ENCODE measurements at places on chromosomes 4 and X.

GRCh38 chr4:159106636-159107035 is 3.8 kb downstream of the RAPGEF2 start:
- DNase-seq: no peak

DNA sequence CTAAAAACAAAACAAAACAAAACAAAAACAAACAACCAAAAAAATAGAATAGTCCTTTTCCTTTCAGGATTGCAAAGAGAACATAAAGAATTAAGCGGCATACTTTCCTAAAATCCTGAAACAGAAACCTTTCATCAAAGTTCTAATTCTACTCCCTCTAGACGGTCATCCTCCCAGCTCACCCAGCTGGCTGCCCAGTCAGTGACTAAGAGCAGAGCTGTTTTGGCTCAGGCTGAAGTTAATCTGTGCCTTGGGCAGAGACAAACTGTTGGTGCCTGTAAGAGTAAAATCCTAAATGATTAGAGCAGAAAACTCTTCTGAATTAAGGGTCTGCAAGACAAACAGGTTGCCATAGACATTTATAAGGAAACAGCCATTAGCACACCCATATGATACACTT is 17.6 kb upstream of the WAS start:
- DNase-seq: no peak

- DNase-seq: no peak
Measured at GRCh38 chrX:150690126-150690525, 3.1 kb upstream of the MTMR1 start.

DNA sequence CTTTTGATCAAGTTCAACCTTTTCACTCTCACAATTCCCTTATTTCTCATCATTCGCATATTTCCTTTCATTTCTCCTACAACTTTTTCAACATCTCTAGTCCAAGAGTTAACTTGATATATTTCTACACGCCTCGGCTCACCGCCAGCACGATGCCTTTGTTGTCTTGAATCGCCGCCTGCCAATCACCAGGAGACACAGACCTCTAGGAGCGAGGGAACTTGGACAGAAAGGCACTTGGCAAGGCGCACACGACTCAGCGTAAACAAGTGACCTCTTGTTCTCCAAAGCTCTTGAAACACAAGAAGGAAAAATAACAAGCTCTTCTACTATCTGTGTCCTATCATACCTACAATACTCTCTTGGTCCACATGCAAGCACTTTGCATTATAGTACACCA is 27.1 kb upstream of the RBMX start:
- no peak for DNase-seq

DNA sequence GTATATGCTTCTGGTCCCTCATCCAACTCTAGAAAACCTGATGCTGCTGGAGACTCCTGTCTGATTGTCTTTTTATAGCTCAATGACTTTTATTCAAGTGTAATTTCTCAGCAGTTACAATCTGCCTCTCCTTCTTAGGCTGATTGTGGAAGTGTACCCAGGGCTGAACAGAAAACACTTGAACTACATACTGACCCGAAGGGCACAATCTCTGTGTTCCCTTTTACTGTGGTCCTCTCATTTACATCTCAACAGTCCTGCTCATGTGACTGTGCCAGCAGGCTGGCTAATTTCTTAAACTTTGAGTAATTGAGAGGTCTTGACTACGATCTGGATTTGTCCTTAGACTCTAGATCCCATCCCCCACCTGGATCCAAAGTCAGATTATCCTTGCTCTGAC is 863.4 kb downstream of the PDHA2 start:
- DNase-seq: no peak

GRCh38 chrX:51608766-51609165 is 9.9 kb downstream of the CENPVL3 start:
- DNase-seq: no peak

DNA sequence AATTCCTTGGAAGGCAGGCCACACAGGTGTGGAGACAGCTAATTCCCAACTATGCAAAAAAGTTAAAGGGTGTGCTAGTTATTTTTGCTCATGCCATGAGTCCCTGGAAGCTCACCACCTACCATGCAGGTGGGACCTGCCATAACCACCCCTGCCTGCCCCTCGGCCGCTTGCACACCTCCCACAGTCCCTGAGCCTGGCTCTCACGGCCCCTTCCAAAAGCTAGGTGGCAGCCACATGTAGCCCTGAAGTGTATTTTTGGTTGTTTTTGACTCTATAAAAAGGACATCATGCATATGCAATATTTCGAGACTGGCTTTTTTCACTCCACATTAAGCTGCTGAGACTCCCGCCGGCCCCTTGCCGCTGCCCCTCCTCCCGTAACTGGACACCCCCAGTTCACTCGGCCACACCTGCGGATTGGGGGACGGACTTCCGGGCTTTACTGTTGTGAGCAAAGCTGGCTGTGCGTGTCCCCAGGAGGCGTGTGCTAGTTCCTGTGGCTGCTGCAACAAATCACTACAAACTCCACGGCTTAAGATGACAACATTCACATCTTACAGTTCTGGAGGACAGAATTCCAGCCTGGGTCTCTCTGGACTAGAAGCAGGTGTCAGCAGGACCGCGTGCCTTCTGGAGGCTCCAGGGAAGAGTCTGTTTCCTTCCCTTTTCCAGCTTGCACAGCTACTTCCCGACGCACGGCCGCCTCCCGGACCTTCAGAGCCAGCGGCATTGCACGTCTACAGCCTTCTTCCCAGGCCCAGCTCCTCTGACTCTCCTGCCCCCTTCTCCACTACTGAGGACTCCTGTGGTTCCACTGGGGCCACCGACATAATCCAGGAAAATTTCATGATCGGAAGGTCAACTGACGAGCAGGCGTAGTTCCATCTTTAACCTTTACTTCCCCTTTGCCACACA is 24.8 kb downstream of the ZFYVE28 start:
- no peak for DNase-seq

- DNase-seq: no peak
Measured at GRCh38 chr4:81601358-81601694, 129.6 kb upstream of the RASGEF1B start.

- no peak for DNase-seq
Measured at GRCh38 chrX:7987160-7988012, 60.2 kb upstream of the PNPLA4 start.

DNA sequence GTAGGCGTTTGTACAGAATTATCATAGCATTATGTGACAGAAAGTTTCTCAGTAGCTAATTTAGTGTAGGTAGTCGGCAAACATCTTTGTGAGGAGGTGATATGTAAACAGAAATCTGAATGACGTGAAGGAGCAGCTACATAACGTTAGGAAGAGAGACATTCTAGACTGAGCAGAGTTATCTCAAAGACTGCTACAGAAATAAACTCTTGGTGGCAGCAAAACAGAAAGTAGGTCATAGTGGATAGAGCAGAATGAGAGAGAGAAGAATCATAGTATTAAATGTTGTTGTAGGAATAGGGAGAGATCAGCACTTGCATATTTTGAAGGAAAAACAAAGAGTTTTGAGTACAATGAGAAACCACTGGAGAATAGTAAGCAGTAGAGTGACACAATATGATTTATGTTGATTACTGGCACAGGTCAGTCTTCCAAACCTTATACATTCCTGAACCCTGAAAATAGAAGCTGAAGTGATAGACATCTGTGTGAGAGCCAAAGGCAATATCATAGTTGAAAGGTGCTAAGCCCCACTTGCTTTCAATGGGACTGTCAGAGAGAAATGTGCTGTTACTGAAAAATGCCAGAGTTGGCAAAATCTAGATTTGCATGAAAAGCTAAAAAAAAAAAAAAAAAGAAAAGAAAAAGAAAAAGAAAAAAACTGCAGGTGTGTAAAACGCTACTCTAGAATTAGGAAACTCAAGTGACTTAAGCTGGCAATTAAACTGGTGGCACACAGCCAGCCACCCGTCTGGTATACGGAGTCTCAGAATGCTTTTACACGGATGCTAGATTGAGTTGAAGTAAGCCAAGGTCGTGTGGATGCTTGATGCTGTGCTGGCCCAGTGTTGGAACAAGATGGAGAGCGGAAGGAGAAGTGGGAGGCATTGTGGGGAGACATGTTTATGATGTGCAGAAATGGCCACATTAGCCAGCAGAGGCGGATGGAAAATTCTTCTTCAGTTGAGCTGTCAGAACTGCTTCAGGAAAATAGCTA is 750.2 kb upstream of the HS3ST1 start:
- no peak for DNase-seq

GRCh38 chr4:11402192-11402591 is 26.5 kb downstream of the HS3ST1 start:
- DNase-seq: no peak

- DNase-seq: no peak
Measured at GRCh38 chr4:78542373-78542772, 9.2 kb upstream of the ANXA3 start.

DNA sequence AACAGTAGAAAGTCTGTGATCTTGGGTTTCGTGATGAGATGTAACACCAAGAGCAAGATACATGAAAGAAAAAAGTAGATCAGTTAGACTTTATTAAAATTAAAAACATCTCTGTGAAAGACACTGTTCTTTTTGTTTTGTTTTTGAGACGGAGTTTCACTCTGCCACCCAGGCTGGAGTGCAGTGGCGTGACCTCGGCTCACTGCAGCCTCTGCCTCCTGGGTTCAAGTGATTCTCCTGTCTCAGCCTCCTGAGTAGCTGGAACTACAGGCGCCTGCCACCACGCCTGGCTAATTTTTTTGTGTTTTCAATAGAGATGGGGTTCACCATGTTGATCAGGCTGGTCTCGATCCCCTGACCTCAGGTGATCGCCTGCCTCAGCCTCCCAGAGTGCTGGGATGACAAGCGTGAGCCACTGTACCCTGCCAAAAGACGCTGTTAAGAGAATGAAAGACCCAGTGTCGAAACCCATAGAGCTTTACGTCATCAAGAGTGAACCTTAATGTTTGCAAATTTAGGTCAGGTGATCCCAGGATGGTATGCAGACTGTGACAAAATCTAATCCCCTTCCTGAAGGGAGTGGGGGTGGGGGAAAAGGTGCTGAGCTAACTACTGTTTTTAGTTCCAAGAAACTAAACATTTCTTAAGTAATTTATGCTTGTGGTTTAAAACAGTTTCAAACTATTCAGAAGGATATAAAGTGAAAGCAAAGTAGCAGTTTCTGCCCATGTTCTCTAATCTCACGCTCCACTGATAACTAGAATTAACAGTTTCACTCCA is 8.0 kb downstream of the OFD1 start:
- no peak for DNase-seq

DNA sequence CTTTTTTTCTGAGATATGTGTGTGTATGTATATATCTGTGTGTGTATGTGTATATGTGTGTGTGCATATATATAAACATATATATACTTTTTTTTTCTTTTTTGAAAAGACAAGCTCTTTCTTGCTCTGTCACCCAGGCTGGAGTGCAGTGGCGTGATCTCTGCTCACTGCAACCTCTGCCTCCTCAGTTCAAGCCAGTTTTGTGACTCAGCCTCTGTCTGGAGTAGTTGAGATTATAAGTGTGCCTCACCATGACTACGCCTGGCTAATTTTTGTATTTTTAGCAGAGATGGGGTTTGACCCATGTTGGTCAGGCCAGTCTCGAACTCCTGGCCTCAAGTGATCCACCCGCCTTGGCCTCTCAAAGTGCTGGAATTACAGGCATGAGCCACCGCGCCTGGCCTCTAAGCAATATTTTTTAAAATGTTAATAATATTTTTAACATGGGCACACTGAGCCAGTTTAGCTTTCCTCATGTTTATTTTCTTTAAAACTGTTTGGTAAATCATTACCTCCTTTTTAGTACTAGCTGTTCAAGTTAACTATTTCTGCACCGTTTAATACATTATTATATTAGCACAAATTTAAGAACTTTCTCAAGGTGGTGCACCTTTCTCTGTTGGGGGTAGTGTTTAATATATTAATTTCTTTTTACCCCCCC is 33.3 kb downstream of the BBS12 start:
- DNase-seq: no peak

DNA sequence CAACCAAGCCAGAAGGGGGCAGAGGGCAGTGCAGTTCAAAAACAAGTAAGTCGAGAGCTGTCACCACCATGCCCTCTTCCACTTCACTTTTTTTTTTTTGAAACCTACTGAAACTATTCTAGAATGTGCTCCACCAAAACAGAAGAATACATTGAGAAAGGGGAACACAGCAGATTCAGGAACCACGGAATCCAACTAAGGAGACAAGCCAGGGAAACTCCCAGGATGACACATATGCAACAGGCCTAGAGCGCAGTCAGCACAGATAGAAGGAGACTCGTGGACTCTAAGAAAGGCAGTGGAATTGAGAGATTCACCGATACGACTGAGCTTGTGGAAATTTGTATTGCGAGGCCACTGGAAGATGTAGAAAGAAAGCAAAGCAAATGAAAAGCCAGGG is 66.1 kb downstream of the PHKA2 start:
- DNase-seq: no peak

DNA sequence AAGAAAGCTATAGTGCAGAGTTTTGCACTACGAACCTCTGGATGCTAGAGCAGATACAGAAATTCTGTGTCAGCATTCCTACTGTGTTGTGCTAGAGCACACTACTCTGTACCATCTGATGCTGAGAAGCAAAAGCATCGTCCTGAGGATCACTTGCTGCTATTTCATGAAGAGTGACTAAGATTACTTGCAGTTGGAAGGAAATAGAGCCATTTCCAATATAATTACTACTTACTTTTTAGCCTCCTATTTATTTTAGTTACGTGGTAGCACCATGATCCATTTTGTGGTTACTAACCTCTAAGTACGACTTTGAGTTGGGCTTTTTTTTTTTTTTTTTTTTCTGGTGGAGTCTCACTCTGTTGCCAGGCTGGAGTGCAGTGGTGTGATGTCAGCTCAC is 226.7 kb downstream of the PALLD start:
- DNase-seq: no peak

- no peak for DNase-seq
Measured at GRCh38 chr4:159153669-159154068, 50.8 kb downstream of the RAPGEF2 start.

DNA sequence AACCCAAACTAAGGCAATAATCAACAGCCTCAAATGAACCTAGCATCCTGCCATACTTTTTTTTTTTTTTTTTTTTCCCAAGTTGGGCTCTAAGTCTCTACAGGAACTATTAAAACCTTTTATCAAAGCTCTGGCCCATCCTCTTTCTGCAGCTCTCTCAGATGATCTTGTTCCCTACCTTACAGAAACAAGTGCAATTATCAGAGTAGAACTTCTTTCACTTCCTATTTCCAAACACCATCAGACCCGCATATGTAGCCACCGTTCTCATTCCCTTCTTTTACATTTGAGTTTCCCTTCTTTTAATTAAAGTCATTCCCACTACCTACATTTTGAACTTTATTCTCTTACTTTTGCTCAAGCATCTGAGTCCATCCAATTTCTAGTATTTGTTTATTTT is 690.6 kb downstream of the DMD start:
- no peak for DNase-seq

GRCh38 chr4:11743236-11743635 is 314.5 kb upstream of the HS3ST1 start:
- no peak for DNase-seq

DNA sequence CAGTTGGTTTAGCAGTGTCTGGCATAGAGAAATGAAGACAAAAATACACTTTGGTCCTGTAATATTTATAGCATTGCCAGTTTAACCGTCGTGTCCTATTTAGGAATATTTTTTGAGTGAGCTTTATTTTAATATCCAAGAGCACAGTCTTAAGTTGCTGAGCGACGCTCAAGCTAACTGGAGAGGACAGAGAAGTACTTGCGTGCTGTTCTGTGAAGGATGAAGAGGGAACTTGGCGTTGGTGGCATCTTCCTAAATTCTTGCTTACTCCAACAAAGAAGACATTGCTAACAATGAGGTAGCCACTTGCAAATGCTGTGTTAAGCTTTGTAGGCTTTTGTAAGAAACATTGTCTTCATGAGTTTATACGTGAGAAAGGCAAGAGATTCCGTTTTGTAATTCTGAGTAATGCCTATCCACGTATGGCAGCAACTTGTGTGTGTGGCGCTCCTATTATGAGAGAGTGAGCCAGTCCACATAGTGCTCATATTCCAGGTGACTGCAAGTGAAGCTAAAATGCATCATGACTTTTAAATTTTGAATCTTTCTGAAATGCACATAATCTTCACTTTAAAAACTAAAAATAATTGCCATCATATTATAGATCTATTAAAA is 50.6 kb downstream of the SYNPO2 start:
- DNase-seq: no peak

Measured in glomerular endothelial cell (primary cell).